IPS DF 19.7 (cell line): ENCODE measurements at places on chromosomes 1 and 21.

DNA sequence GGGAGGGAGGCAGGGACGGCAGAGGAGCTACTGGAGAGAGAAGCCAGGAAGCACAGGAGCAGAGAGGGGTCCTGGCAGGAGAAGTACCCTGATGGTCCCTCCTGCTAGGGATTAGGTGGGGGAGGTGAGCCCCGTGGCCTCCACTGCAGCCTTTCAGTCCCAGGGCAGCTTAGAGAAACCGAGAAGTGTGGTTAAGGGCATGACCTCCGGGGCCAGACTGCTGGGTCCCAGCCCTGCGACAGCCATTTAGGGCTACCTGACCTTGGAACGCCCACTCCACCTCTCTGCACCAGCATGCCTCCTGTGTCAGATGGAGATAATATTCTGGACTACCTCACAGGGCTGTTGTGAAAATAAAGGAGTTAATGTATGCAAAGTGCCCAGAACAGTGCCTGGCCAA lies 47.4 kb downstream of the KCNN3 start:
- DNase-seq, result no peak

- DNase-seq, result no peak
Measured at GRCh38 chr1:145846201-145846612, 777 bp downstream of the NUDT17 start.

DNA sequence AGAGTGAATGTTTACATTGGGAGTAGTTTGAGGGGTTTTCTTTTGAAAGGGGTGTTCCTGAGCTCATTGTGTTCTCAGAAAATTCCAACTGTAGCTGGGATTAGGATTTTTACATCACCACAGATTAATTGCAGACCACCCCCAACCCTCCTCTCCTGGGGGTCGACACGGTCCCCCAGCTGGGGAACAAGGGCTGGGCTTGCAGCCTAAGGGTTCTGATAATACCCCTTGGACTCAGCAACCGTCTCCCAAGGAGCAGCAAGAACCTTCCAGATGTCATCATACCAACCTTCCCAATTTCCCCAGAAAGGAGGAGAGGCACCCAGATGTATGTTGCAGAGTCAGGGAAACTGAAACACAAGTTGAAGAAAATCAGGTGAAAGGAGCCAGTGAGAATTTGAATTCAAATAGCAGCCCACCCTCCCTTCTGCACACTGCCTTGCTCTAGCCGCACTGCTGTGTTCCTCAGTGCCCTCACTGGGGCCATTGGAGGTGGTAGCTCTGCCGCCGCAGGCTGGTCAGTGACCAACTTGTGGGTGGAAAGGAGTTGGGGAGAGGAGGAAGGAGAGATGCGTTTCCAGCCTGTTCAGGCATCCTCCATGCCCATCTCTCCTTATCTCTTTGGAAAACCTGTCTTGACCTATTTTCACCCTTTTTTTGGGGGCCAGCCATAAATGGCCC lies 14.7 kb upstream of the IGFN1 start:
- DNase-seq, result no peak

GRCh38 chr1:179337942-179338560 lies 27.7 kb upstream of the AXDND1 start:
- no peak for DNase-seq

GRCh38 chr1:109765896-109766615 lies 2.3 kb upstream of the EPS8L3 start:
- DNase-seq, result no peak

GRCh38 chr1:234848972-234849649 lies 239.1 kb upstream of the IRF2BP2 start:
- no peak for DNase-seq

DNA sequence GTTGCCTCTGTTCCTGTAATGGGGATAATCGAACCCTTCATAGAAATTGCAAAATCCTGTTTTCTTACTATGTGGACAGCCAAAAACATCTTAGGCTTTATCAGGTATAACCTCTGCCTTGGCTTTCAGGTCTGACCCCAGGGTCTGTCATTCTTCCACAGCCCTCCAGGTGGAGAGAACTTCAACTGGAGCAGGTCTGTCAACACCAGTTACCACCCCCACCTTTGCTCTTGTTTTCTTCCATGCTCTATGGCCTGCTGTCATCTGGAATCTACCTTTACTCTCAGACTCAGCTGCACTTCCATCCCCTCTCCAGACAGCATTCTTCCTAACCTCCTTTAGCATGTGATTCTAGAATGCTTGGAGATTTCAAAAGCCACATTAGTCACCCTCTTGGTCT lies 10.4 kb upstream of the GJA9 start:
- peak; percentile 54 for DNase-seq

GRCh38 chr1:247373721-247374141 lies 42.1 kb upstream of the ZNF496 start:
- no peak for DNase-seq

DNA sequence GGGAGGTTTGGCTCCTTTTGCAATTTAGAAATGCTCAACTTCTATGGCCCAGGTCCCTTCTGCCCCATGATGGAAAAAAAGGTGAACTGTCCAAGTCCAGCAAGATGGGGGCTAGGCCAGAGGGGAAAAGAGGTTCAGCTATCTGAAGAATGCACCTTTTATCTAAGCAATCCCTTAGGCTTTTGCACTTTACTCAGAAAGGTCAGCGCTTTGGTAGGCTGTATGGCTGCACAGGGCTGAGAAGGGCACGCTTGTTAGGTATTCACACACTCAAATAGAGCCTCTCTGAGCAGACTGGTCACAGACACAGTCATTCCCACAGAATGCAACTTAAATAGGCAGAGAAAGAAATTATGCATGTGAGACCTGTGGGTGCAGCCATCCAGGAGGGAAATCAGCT lies 31.0 kb downstream of the KANK4 start:
- no peak for DNase-seq

- DNase-seq, result no peak
Measured at GRCh38 chr1:52904927-52905698, 16.4 kb downstream of the ECHDC2 start.

- no peak for DNase-seq
Measured at GRCh38 chr1:40240390-40240789, 7.3 kb upstream of the TMCO2 start.

DNA sequence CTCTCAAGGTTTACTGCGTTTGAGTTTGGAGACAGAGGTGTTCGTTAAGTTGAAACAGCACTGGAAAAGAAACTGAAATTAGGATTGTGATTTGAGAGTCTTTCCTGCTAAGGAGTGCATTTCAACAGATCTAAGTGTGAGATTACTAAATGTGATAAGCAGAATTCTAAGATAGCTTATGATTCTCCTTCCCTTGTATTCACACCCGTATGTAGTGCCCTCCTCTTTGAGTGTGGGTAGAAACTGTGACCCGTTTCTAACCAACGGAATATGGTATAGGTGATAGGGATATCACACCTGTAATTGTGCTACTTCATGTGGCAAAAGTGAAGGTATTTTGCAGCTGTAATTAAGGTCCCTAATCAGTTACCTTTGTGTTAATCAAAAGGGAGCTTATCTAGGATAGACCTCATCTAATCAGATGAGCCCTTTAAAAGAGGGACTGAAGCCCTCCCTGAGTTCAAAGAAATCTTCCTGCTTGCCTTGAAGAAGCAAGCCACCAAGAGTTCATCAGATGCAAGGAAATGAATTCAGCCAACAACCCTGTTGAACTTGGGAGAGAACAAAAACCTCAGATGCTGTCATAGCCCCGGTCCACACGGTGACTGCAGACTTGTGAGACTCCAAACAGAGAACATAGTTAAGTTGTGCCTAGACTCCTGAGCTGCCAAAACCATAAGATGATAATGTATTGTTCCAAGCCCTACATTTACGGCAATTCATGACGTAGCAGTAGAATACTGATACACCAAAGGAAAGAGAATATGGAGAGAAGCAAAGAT lies 12.6 kb upstream of the IL12RB2 start:
- no peak for DNase-seq

GRCh38 chr1:233410906-233411305 lies 83.4 kb downstream of the MAP3K21 start:
- no peak for DNase-seq

- DNase-seq, result no peak
Measured at GRCh38 chr1:19029191-19030085, 73.0 kb upstream of the IFFO2 start.

DNA sequence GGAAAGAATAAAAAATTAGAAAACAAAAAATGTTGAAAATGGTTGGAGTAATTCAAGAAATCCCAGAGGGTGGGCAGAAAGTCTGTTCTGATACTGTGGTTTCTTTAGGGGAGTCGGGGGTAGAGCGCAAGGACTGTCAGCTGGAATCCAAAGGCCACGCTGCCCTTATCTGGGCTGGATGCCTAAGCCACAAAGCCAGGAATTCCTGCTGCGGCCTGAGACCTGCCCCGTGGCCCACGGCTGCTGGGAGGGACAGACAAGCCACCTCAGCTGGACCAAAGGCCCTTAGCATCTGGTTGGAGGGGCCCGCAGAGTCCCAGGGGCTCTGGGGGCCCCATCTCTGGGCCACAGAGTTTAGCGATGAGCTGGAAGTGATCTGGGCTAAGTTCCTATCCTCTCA lies 60.2 kb downstream of the DMRTB1 start:
- no peak for DNase-seq

DNA sequence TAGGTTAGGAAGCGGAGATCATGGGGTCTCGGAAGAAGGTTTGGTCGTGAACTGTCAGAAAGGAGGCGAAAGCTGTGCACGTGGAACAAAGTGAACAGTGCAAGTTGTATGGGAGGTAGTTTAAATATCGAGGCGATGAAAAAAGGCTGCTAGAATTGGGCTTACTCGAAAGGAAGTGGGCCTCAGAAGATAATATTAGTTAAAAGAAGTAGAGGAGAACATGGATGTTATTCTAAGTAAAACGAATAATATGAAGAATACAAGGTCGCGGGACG lies 571 bp downstream of the WDR3 start:
- DNase-seq, result no peak

GRCh38 chr1:93661829-93662474 lies 19.7 kb downstream of the BCAR3 start:
- DNase-seq, result no peak

DNA sequence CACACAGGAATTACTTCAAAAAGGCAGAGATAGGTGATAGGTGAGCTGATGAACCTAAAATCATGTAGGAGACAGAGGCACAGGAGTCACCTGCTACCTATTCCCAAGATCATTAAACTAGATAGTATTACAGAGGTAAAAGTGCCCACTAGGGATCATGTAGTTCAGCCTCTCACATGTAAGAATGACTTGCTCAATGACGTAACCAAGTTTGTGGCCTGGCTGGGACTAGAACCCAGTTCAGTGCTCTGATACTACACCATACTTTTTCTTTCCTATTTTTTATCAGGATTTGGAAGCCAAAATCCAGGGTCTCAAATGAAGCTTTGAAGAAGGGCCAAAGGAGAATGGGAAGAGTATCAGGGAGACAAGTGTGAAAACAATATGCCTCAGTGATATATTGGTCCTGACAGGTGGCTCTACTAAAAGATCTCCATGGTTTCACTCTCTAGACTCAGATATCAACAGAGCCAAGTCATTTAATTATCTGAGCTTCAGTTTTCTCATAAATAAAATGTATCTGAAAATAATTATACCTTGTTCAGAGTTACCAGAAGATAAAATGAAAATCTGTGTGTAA lies 87.3 kb upstream of the SLFNL1 start:
- no peak for DNase-seq

DNA sequence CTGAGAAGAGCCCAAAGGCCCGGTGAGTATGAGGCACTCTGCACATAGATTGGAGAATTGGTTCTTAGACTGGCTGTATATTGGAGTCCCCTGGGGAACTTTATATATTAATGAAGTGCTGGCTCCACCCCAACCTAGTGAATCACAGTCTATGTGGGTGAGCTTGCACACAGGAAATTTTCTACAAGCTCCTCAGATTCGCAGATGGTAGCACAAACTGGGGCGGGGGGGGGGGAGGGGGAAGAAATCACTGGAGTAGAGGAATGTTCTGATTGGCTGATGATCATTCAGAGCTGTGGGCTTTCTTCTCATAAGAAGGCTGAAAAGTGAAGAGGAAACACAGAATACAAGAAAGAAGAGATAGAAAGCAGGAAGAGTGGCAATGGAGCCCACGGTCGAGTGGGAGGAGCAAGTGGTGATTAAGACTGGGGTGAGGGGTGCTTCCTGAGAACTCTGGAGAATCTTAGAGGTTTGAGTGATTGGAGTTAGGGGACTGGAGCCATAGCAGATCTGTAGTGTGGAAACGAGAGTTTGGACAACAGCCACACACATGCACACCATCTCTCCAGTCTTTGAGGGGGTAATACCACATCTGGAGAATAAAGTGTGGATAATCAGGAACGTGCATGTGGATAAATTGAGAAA lies 465.9 kb upstream of the DAB1 start:
- DNase-seq, result no peak

DNA sequence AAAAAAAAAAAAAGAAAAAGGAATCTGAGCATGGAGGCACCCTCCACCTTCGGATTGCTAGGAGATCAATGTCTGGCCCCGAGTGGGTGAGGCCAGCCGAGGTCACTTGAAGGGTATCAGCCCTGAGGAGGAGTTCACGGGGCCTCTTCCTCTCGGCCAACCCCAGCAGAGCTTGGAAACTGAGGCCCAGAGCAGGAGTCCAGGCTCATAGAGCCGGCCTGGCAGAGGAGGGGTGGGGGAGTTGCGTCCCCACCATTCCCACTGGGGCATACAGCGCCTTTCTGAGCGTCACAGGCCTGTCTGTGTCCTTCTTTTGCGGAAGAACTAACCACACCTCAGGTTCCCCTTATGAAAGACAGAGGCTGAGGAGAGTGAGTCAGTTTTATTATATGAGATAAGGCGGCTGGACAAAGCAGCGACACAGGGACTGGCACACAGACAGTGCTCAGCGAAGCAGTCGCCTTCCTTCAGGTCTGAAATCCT lies 17.1 kb upstream of the EPHA2 start:
- no peak for DNase-seq

- DNase-seq, result no peak
Measured at GRCh38 chr21:31586118-31586517, 73.4 kb upstream of the SOD1 start.

DNA sequence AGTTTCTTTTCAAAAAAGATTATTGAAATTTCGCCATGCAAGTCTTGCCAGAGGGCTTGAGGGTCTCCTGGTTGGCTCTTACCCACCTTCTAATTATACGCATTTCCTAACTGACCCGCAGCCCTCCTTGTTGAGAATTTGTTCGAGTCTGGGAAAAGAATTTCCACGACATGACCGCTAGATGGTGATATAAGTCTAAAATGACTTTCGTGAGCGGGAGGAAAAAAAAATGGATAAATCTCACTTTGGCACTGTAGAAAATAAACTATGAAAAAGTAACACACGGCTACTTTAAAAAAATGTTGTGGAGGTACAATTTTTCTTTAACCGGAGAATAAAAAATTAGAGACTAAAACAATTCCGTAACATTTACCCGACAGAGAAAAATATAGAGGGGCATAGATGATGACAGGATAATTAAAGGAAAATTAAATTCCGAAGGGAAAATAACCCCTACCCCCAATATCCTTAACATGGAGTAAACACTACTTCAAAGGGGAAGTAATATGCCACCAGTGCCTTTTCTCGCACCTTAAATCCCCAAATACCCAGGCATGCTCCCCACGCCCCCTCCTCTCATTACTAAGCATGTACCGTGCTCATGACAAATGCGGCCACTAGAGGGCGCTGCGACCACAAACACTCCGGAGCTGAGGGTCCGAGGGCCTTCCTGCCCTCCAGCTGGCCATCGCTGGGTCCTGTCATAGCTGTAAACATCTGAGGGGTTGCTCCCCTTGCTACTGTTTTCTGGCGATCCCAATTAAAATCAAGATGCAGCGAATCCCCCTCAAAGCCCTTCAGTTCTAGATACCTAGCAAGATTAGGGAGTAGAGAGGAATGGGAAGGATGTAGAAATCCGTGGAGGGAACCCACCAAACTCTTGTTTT lies 266.9 kb downstream of the ASTN1 start:
- DNase-seq, result no peak
